ENCODE measurements at places on chromosomes 1 and 21. TPM values are rescaled to one million over a fixed set of nuclear protein-coding genes. Genes with fewer than 3 reads are reported as not detected.

POLR3GL gene
- 7.2 TPM for total RNA-seq

CCDC181 gene
- total RNA-seq: 0.14 TPM

CA14 gene
- not detected for total RNA-seq

S100B gene
- total RNA-seq: not detected

TP73 gene
- 0.36 TPM for total RNA-seq

GPR25 gene
- total RNA-seq: not detected

ANXA9 gene
- 0.50 TPM for total RNA-seq

CYP4Z1 gene
- total RNA-seq: 0.07 TPM

OR2T2 gene
- total RNA-seq: not detected

KRTAP7-1 gene
- total RNA-seq: not detected

CD1B gene
- not detected for total RNA-seq

LENEP gene
- 1.00 TPM for total RNA-seq

Data from nasal cavity respiratory epithelium epithelial cell of viscerocranial mucosa (primary cell).